Caki2 (cell line): ENCODE measurements at places on chromosomes 6 and 20.

GRCh38 chr20:10662661-10663458 lies 10.9 kb downstream of the JAG1 start:
- DNase-seq = no peak

DNA sequence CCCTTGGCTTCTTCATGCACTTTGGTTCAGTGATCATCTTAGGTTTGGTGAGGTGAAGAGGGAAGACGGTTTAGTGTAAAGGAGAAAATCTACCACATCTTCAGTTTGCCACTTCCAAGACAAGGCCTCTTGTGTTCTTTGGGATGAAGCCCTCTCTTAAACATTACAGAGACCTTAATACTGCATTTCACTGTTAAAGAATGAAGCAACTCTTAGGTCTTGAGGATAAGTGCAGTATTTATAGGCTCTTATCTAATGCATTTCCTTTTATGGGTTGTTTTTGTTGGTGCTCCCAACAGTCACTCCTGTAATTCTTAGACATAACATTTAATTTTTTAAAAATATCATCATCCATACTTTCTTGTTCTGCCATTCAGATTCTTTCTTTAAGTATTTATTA lies 139.9 kb upstream of the LAMP5 start:
- no peak for DNase-seq

- no peak for DNase-seq
These were observed 69.6 kb downstream of the PHACTR2 start for GRCh38 chr6:143747347-143747842.

DNA sequence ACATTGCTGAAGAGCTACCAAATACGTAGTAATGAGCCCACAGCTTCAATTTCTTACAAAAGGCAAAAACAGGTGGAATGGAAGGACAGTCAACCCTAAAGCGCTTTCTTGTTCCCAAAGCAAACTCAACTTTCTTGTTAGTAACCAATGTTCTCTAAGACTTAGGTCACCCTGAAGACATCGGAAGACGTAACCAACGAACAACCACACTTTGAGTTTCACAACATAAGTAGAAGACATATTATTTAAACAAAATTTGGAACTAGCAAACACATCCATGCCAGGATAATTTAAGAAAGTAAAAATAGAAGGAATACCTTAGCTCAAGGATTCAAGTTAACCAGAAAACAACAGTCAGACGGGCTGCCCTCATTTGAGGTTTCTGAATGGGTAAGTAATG lies 51.0 kb downstream of the CNKSR3 start:
- DNase-seq = no peak

GRCh38 chr6:7919871-7920270 lies 9.3 kb upstream of the TXNDC5 start:
- DNase-seq = no peak

GRCh38 chr6:22530506-22530905 lies 38.9 kb upstream of the HDGFL1 start:
- DNase-seq = no peak

GRCh38 chr6:73610444-73611275 lies 43.1 kb downstream of the SLC17A5 start:
- DNase-seq = peak; percentile 62

- no peak for DNase-seq
These were observed 29.1 kb downstream of the RPS12 start for GRCh38 chr6:132843316-132844035.

DNA sequence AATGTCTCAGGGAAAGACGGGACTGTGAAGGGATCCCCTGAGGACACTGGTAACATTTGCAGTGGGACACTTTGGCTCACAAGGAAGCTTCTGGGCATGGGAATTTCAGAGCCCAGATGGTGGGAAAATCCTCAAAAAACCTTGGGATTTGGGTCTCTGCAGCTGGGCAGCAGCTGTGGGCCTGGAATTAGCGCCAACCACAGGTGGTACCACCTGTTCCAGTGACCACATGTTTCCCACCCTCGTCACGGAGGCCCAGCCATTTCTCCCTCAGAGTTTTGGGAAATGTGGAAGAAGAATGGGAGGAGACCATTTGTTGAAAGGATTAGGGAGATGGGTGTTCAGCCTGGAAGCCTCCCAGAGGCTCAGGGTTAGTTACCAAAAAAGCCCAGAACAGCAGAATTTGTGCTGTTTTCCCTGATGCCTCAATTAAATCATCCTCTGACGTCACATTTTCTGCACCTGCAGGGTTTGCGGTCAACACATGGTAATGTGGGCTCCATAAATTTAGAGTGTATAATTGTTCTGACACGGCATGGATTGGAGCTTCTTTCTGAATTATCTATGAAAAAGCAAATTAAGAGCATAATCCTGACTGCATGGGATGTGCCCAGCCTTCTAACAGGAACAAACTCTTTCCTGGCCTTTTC lies 34.4 kb downstream of the EDN3 start:
- no peak for DNase-seq

DNA sequence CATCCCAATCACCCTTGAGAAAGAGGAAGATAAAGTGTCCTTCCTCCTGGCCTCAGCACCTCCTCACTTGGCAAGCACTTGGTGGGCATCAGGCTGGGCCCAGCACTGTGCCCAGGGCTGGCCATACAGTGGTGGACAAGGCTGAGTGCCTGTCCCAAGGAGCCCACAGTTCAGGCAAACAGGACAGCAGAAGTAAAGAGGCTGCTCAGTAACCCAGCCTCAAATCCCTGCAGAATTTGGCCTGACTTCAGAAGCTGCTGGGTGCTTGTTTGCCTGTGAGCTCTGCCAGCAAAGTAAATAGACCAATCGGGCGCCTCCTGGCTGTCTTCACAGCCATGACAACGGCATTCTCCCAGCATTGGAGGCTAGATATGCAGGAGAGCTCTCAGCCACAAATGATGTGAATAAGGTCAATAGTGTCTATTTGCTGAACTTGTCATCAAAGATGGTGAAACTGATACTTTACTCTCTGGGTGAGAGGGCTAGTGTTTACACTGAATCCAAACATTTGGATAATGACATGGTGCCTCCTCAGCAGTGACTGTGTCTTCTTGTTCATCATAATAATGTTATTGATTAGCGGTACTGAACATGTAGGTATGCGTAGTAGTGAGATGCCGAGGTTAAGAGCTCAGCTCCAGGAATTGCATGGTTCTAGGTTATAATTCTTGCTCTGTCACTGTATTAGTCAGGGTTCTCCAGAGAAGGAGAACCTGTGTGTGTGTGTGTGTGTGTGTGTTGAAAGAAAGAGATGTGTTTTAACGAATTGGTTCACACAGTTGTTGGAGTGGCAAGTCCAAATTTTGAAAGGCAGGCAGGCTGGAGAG lies 36.9 kb upstream of the FANCE start:
- peak; percentile 33 for DNase-seq

GRCh38 chr20:17992224-17992637 lies 23.4 kb downstream of the MGME1 start:
- DNase-seq = no peak

GRCh38 chr6:158808941-158809678 lies 10.1 kb downstream of the EZR start:
- DNase-seq = peak; percentile 44

DNA sequence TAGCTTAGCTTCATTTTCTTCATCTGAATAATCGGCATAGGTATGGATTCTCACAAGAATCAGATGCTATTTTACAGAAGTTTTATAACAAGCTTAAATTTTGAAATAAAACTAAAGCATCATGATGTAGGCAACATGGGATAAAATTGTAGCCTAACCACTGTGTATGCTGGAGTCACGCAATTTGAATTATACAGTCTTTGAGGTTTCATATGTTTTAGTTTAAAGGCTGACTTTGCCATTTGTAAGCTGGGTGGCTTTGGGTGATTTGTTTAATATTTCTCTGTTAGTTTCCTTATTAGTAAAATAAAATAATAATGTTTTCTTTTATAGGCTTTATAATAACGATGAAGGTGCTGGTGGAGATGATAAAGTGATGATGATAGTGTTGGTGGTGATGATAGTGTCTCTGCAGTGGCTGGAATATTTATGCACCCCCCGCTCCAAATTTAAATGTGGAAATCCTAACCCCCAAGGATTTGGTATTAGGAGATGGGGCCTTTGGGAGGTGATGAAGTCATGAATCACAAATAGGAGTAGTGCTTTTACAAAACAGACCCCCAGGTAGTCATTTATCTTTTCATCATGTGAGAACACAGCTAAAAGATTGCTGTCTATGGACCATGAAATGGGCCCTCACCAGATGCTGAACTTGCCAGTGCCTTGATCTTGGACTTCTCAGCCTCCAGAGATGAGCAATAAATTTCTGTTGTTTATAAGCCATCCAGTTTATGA lies 42.0 kb downstream of the DOK5 start:
- DNase-seq = no peak

- no peak for DNase-seq
These were observed 29.2 kb downstream of the B4GALT5 start for GRCh38 chr20:49684335-49684997.

DNA sequence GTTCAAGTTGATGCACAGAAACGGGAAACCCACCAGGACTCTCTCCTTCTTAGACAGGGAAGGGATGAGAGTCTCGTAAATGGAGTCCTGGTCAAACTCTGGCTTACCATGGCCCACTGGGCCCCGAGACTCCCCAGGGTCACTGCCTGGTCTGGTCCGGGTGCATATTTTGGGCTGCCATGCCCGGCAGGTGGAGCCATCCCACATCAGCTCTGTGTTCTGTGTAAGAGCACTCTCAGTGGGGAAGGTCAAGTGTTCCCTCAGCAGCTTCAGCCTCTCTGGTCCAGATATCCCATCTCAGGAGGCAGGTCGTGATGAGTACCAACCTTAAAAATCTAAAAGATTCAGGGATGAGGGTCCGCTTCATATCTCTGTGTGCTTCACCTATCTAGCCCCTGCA lies 138.8 kb downstream of the EDN3 start:
- no peak for DNase-seq

DNA sequence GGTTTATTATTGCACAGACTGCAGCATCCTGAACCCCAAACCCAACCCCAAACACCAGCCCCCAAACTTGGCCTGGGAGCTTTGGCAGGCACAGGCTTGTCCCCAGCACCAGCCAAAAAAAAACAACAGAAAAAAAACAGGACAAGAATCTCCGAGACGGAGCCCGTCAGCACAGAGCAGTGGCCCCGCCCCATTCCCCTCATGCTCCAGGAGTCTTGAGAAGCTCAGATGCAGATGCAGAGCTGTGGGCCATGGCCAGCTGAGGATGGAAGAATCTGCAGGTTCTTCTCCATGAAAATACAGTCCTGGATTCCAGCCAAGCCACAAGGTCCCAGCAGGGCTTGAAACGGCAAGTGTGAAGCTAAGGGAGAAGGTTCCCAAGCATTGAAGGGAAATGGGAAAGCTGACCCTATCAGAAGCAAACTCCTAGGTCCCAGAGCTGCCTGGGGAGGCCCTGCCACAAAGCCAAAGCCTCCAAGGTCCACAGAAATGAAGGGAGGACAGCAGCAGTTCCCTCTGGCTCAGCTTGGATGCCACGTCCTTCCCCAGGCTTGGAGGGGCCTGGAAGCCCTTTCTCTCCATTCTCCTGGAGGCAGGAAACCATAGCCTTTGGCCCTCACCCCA lies 75.2 kb downstream of the JPH2 start:
- DNase-seq = no peak

DNA sequence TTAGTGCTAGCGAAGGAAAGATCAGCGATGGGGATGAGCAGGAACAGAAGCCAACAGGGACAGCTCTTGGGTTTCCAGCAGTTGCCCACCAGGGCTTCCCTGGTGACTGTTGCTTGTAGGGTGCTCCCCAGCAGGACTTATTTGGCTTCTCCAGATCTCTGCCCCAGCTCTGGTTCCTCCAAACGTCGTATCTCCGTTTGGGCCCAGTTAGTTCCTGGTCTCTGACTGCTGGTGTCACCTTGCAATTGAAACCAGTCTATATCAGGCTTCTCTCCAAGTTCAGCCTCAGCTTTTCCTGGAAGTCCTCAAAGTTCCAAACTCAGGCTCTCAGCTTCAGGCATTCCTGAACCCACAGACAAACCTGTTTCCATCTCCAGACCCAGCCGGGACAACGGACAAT lies 70.8 kb upstream of the NXT1 start:
- no peak for DNase-seq

GRCh38 chr20:42567409-42567808 lies 622.3 kb downstream of the PTPRT start:
- peak; percentile 11 for DNase-seq

GRCh38 chr20:41428285-41428684 lies 61.7 kb upstream of the EMILIN3 start:
- DNase-seq = peak; percentile 10

DNA sequence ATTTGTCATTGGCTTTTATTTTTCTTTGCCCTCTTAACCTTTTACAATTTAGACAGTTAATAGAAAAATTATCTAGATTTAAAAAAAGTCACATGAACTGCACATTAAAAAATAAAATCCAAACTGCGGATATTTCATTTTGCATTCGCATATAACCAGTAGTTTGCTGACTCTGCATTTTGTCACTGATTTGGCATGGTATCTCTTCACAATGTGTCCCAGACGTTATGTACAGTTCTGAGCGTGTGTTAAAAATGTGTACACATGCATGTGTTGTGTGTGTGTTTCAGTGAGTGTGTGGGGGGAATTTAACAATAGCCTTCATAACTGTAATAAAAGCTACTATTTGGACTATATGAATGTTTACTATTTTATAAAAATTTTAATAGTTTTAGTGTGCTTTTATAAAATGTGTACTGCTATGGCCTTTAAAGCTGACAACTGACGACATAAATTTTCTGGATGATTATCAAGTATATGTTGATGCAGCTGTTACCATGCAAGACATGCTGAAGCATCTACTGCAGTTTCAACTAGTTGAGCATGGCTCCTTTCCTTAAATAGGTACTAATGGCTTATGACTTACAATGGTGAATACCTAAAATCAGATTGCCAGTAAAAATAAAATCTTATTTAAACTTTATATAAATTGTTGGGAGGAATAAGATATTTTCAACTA lies 67.7 kb downstream of the HMGCLL1 start:
- no peak for DNase-seq

DNA sequence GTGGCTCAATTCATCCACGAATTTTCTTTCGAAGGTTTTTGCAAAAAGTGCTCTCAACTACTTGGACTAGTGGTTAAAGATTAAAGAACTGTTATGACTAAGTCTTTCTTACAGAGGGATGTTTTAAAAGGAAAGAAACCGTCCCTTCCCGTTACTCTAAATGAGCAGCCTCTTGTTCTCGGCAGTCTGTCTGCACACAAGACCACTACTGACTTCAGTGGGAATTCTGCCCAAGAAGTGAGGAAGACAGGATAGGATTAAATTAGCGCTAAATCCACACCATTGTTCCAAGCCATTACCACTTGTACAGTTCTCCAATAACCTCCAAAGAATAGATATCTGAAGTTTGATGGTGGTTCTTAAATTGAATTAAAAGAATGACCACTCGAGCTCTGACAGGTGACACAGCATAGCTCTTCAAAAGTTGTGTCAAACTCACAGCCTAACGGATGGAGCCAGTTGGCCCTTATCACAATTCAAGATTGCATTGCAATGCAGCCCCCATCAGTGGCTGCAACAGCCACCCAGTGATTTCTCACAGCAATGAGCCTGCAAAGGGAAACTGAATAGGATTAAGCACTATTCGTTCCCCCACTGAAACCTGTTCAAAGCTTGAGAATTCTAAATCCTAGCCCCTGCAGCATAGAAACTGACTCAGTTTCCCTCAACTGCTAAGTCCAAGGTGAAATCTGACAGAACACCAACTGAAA lies 1.8 kb downstream of the EPB41L2 start:
- peak; percentile 75 for DNase-seq

- DNase-seq = no peak
These were observed 106.4 kb upstream of the FOXO3 start for GRCh38 chr6:108454356-108454755.
